GM19239 (cell line): ENCODE measurements at places on chromosomes 4 and X.

GRCh38 chr4:71367546-71367945 lies 28.7 kb downstream of the SLC4A4 start:
- DNase-seq = no peak

GRCh38 chr4:169957785-169958184 lies 68.4 kb downstream of the MFAP3L start:
- no peak for DNase-seq

DNA sequence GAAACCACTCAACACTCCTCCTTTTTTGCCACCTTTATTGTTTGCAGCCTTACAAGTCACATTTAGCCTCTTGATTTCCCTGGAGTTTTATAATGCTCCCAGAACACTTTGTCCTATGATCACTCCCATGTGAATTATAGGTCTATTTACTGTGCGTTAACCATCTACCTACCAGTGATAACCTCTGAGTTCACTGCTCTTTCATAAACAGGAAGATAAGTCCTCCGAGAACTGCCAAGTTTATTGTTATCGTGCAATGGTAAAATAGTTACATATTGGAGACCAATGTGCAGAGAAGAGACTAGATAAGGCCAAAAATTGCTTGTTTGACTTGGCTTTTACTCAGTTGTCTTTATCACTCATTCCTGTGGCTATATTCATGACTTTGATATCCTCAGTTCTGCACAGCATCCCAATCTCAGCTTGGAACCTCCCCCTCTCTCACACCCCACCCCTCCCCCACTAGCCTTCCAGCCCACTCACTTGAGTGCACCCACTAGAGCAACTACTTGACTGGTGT lies 12.9 kb upstream of the NUDT9 start:
- no peak for DNase-seq

GRCh38 chr4:1251773-1252066 lies 2.8 kb upstream of the CTBP1 start:
- no peak for DNase-seq

DNA sequence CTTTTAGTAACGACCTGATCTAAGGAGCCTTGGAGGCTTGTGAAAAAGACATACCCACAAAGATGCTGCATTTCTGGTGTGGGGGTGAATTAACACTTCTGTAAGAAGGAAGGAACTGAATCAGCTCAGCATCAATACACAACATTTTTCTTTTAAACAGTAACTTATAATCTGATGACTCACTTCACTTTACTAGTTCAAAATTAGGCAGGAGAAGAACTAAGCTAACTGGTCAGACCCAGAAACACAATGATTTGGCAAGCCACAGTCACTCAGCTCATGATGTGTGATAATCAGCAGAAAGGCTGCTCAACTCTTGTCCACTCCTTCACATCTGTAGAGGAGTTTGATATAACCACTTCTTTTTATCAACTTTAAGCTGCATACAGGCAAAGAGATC lies 4.6 kb downstream of the MMAA start:
- DNase-seq = no peak

DNA sequence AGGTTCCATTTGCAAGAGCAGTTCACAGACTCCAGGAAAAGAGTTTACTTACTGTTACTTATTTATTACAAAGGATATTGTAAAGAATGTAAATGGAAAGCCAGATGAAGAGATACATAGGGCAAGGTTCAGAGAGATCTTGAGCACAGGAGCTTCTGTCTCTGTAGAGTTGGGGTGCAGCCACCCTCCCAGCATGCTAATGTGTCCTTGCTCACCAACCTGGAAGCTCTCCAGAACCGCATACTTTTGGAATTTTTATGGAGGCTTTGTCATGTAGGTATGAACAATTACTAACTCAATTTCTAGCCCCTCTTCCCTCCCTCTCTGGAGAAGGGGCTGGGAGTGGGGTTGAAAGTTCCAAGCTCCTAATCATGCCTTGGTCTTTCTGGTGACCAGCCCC lies 857.2 kb downstream of the RPA4 start:
- DNase-seq = no peak

- DNase-seq = no peak
Observed at GRCh38 chr4:40648131-40648530, 18.5 kb upstream of the RBM47 start.

GRCh38 chr4:186798951-186799659 lies 75.4 kb upstream of the FAT1 start:
- no peak for DNase-seq

GRCh38 chr4:1035510-1035909 lies 24.1 kb downstream of the FGFRL1 start:
- DNase-seq = no peak

DNA sequence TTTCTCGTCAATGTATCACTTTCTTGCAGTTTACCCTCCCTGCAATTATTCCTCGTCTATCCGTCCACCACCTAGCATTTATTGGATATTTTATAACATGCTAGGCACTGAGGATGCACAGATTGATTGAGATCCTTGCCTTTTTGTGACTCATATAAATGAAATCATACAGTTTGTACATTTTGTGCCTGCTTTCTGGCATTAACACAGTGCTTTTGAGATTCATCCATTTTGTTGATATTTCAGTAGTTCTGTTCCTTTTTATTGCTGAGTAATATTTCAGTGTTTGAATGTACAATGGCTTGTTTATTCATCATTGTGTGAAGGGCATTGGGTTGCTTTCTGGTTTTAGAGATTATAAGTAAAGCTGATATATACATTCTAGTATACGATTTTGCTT lies 841 bp downstream of the TBC1D19 start:
- DNase-seq = no peak

DNA sequence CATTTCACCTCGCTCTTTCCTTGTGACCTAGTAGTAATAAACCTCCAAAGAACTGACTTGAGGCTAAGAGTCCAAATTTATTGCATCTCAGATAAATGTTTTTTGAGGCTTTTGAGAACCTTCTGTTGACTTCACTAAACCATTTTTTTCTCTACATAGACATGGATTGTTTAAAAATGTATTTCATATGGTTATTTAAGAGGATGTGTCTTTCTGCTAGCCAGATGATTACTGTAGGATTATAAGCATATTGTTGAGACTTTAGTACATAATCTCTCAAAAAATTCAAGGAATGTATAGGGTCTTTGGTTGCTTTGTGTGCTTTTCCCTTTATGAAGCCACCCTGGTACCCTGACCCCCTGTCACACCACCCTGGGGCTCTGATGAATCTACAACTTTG lies 44.8 kb downstream of the ATXN3L start:
- DNase-seq = no peak

GRCh38 chr4:12178614-12179610 lies 750.2 kb upstream of the HS3ST1 start:
- no peak for DNase-seq

DNA sequence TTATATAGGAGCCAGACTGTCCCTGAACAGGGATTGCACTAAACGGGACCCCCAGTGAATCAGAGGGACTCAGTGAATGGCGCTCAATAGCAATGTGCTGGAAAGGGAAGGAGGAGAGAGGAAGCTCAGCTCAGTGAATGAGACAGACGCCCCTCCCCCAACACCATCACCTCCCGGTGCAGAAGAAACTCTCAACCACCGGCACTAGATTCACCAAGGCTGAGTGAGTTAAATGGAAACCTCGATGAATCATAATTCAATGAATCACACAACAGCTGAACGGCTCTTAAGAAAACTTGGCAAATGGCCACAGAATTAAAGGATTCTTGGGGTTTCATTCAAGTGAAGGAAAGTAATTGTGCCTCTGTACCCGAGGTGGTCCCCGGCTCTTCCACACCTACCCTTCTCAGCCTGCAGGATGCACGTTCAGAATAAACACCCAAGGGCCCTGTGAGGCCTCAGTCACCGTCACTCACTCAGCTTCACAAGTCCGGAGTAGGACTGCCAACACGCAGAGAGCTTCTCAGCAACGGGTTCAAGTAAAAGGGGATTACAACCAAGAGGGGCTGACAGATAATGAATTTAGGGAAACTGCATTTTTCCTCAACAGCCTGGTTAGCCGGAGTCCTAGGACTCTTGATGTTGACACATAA lies 29.3 kb downstream of the CRMP1 start:
- no peak for DNase-seq

DNA sequence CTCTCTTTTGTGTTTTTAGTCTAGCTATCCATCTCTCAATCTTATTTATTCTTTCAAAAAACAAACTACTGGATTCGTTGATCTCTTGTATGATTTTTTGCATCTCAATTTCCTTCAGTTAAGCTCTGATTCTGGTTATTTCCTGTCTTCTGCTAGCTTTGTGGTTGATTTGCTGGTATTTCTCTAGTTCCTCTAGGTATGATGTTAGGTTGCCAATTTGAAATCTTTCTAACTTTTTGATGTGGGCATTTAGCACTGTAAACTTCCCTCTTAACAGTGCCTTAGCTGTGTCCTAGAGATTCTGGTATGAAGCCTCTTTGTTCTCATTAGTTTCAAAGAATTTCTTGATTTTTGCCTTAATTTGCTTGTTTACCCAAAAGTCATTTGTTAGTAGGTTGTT lies 15.2 kb upstream of the NEXMIF start:
- no peak for DNase-seq

DNA sequence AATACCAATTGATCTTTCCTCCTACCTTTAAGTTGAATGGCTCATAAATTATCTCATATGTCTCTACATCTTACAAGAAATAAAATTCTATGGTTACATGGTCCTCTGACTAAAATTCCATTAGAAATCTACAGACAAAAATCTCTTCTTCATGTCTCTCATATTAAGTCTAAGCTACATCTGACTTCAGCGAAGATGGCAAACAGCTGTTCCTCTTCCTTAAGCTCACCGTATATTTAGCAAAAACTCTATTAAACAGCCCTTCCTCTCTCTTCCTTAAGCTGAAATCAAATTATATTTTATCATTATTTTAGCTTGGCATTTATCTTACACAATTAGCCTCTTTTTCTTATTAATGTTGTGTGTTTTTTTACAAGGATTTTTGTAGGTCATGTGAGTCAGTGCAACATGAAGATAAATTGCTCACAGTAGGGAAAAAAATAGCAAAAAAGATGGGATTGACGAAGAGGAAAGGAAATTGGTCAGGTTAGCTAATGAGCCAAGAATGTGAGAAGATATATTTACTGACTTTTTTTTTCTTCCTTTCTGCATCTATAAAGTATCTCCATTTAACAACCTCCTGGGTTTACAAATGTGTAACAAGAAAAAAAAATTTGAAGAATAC lies 2412.8 kb downstream of the ARAP2 start:
- DNase-seq = no peak

GRCh38 chr4:86380181-86380724 lies 20.4 kb upstream of the MAPK10 start:
- DNase-seq = no peak

- DNase-seq = no peak
Observed at GRCh38 chr4:109007976-109008375, 245.1 kb upstream of the ETNPPL start.

DNA sequence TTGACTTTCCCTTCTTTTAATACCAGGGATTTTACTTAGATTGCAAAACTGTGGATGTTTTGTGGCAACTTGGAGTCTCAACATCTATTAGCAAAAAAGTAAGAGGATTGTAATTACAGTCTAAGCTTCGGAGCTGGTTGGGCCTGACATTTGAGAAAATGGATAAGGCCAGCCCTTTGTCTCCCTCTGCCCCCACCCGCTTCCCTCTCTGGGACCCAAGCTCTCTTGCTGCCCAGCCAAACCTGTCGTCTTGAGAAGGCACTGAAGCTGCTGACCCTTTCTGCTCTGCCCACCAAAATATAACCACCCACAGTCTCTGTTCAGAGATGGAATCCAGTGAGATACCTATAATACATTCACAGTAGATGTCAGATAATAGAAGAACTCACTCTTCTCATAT lies 49.6 kb downstream of the SHROOM3 start:
- no peak for DNase-seq

DNA sequence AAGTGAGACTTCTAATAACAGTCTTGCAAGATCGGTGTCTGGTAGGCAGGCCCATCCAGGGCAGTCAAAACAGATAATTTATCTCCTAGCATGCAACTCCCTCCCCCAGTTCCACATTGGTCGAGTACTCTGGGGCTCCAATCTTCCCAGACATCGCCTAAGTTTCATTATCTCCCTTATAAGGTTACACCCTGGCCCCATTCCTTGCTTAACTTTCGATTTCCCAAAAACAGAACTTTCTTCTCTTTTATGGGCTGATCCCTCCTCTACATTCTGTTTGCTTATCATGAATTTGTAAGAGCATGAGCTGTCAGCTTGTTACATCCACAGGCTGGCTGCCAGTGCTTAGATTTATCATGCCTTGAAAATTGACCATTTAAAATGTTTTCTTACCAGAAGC lies 471.3 kb downstream of the TECRL start:
- no peak for DNase-seq

- DNase-seq = no peak
Observed at GRCh38 chrX:51824061-51824460, 69.4 kb upstream of the MAGED1 start.

DNA sequence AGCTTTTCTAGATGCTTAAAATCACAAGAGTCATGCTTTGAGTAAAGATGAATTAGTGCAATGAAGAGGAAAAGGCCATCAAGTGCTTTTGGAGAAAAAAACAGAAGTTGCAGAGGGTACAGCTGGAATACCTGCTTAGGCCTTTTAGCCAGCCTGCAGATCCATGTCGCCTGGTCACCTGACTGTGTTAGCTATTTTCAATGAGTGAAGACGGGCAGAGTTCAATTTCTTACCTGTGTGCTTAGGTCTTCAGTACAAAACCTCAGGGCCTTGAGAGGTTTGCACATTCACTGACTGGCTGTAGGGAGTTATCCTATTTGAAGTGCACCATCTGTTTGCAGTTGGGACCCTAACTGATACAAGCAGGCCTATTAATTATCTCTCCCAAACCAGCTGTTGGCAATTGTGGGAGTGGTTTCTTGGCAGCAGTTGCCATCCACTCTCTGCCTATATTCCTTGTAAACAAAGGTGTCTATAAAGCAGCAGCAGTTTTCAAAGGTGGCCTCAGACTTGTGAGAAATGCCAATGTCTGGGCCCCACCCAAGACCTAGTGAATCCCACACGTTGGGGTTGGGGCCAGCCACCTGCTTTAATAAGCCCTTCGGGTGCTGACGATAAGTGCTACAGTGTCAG lies 16.3 kb upstream of the FAT1 start:
- DNase-seq = no peak

- DNase-seq = no peak
Observed at GRCh38 chrX:1661922-1662221, 47.0 kb downstream of the ASMT start.
